AG08396 (cell line): ENCODE measurements at places on chromosomes 4 and X.

DNA sequence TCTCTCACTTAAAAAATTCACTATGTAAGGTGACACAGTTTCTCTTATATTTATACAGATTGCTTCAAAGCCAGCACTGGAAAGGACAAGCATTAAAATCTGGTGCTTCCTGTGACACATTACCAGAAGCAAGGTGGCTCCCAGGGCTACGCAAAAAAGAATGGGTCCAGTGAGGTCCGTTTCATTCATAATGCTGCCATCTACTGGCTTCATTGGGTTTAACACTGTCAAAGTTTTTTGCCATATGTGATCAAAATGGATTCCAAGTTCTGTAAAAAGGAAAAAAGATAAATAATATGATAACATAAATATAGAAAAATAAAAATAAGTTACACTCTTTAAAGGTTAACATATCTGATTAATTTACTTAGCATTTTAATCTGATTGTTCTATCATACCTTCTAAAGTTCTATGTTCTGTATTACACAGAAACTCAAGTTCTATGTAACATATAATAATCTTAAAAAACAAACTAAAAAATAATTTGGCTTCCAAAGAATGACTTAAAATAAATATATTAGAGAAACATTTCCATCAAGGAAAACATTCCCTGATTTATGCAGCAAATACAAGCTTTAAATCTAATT is 22.1 kb downstream of the YIPF7 start:
- DNase-seq = peak; percentile 43

GRCh38 chrX:134794692-134795091 is 136.4 kb upstream of the PLAC1 start:
- no peak for DNase-seq

DNA sequence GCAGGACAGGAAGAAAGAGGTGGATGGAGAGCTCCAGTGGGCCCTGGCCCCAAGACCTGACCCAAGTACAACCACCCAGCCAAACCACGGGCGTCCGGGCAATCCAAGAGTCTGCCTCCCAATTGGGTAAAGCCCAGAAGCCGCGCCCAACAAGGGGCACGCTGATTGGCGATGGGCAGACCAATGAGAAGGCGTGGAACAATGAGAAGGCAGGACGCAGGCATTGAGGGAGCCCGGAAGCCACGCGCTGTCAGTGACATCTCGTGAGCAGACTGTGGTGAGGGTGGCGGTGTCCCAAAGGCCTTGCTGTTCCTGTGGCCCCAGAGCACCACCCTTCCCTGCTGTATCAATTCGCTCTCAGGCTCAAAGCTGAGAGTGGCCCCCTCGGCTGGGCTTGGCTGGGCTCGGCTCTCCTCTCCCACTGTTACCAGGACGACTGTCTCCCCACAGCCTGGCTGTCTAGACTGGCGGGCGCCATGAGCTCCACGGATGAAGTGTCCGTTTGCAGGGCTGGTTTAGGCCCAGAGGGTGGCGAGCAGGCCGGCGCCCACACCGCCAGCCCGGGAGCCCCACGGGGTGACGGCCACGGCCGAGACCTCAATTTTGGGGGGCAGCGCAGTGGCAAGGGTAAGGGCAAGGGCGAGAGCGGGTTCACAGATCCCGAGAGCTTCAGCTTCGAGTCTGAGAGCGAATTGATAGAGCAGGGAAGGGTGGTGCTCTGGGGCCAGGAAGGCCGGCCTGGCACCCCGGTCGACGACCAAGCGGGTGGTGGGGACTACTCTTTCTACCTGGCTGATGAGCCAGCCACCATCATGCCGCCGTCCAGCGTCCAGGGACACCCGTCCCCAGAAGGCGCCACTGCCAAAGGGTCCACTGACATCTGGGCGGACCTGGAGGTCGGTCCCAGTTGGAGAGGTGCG is at the start of gene LOC101059915:
TSS of gene LOC101059915 (plus strand) at position 219 of the 920 bp plus-strand sequence.
- no peak for DNase-seq

DNA sequence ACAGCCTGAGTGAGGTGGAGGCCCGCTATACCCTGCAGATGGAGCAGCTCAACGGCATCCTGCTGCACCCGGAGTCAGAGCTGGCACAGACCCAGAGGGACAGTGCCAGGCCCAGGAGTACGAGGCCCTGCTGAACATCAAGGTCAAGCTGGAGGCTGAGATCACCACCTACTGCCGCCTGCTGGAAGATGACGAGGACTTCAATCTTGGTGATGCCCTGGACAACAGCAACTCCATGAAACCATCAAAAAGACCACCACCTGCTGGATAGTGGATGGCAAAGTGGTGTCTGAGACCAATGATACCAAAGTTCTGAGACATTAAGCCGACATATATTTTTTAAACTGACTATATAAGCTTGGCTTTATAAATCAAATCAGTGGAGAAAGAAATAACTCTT is 73.3 kb upstream of the HHIP start:
- no peak for DNase-seq

DNA sequence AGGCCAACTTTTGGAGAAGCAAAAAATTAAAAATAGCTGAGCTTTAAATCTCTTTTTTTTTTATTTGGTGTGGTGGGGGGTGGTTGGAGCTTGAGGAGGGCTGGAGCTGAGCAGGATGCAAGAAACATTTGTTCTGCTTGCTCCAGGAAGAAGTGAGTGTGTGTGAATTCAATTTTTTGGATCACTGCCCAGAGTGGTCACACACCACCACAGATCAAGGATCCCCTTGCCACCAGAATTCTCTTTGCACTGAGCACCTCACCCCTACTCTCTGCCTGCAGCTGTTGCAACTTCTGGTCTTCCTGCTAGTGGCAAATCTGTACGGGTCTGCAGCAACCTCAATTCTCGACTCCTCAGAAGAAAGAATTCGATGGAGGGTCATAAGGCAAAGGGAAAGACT is 19.9 kb upstream of the PLP1 start:
- DNase-seq = no peak
